ENCODE measurements at places on chromosomes 4 and X.

- no peak for DNase-seq
Measured at GRCh38 chrX:10111364-10112148, 45.2 kb upstream of the CLCN4 start.

DNA sequence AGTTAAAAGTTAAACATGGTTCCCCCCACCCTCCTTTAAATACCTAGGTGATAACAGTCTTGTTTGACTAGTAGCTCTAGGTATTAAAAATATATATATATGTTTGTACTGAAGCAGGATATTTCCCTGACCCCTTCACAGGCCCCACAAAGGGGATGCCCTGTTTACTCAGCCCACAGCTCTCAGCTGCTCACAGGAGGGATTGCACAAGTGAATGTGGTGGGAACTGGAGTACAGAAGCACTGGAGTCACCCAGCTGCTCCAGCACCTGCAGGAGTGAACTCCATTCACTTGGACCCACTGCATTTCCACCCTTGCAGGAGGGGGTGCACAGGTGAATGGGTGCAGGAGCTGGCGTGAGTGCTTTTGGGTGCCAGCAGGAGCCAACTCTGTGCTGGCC, 99.3 kb upstream of the TLR3 start:
- no peak for DNase-seq

- DNase-seq = no peak
Measured at GRCh38 chr4:57023104-57023503, 44.4 kb downstream of the POLR2B start.

- no peak for DNase-seq
Measured at GRCh38 chrX:119775517-119776238, 15.8 kb downstream of the RPL39 start.

DNA sequence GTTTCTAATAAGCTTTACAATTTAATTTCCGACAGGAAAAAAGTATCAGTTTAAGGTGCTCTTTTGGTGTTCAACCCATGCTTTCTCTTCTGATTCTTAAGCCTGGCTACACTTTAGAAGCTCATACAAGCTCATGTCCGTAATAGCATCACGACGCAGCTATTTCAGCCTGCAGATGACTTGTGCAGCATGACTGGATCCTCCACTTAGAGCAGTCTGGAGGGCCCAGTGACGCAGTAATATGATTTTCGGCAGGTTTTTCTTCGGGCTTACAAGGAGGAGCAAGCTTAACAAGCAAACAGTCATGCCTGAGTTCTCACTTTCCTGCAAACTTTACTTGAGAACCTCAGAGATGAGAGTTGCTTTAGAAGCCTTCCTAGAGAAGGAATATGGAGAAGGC, 85.3 kb upstream of the MAML3 start:
- DNase-seq = no peak

- DNase-seq = no peak
Measured at GRCh38 chr4:149574971-149575370, 240.7 kb downstream of the IQCM start.

GRCh38 chr4:36322921-36323354, 41.5 kb downstream of the DTHD1 start:
- no peak for DNase-seq

- DNase-seq = no peak
Measured at GRCh38 chr4:62288808-62289541, 1088.8 kb downstream of the ADGRL3 start.

DNA sequence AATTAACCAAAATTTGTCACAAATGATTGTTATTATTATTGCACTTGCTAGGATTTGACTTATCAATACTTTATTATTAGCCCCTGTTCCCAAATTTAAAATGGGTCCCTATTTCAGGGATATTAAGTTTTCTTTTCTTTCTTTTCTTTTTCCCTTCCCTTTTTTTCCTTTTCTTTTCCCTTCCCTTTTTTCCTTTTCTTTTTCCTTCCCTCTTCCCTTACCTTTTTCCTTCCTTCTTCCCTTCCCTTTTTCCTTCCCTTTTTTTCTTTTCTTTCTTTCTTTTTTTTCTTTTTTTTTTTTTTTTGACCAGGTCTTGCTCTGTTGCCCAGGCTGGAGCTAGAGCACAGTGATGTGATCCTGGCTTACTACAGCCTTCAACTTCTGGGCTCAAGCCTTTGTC, 33.8 kb downstream of the WWC2 start:
- DNase-seq = no peak

DNA sequence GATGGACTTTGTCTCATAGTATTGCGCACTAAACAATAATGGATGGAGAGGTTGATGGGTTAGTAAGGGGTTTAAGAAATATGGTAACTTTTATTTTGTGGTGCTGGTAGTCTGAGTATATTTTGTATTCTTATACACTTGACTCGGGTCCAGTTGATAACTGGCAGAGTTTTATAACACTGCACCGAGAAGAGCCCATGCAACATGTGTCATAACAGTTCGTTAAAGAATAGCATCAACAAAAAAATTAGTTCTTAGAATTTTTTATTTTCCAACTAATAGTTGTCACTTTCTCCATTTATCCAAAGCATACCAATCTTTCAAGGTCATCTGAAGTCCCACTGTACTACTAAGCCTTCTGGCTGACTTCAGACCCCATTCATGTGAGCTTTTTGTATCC, 175.1 kb downstream of the SOWAHB start:
- DNase-seq = no peak

DNA sequence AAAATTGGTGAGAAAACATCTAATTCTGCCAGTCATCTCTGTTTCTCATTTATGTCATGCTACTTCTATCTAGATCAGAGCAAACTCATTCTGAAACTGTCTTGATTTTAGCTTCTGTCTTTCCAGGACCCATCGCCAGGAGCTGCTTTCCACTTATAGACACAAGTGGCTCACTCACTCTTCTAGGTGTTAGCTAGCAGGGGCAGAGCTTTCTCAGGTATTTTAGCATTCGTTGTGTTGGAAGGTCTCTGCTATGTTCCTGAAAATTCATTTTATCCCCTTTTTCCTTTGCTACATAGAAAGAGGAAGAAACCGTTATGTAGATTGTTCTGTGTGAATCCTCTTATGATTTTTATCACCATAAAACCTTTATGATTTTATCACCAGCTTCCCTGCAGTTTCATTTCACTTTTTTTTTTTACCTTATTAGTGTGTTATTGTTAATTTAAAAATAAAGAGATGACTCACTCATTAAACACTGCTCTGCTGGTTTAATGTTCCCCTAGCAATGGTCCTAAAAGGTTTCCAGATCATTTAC, 246.6 kb upstream of the AADAT start:
- no peak for DNase-seq

- DNase-seq = no peak
Measured at GRCh38 chr4:1780435-1780834, 12.7 kb upstream of the FGFR3 start.

DNA sequence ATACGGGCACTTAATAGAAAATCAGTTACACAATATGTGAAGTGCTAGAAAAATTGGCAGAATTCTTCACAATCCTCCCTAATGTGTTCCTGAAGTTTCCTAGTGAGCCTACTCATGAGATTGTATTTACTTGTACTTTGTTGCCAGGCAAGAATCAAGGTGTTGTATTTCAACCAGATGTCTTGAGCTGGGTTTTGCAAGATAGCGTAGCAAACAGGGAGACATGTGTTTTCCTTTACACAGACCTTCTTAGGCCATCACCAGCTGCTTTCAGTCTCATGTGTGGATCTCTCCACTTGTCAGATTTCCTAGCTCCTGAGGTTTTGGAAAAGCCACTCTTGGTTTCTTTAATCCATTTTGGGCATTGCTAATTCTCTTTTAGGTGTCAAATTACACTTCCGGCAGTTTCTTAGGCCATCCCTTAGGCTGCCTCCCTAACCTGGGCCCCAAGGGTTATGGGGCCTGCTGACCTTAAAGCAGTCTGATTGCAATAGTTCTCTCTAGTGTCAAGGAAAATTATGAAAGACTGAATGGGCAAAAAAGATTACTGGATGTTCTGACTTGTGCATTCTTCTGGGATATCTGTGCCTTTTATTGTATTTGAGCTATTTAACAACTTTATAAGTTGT, 12.2 kb upstream of the EDA start:
- DNase-seq = no peak

GRCh38 chrX:131322651-131323050, 33.5 kb upstream of the IGSF1 start:
- no peak for DNase-seq

- no peak for DNase-seq
Measured at GRCh38 chr4:3729882-3730226, 36.3 kb upstream of the ADRA2C start.

DNA sequence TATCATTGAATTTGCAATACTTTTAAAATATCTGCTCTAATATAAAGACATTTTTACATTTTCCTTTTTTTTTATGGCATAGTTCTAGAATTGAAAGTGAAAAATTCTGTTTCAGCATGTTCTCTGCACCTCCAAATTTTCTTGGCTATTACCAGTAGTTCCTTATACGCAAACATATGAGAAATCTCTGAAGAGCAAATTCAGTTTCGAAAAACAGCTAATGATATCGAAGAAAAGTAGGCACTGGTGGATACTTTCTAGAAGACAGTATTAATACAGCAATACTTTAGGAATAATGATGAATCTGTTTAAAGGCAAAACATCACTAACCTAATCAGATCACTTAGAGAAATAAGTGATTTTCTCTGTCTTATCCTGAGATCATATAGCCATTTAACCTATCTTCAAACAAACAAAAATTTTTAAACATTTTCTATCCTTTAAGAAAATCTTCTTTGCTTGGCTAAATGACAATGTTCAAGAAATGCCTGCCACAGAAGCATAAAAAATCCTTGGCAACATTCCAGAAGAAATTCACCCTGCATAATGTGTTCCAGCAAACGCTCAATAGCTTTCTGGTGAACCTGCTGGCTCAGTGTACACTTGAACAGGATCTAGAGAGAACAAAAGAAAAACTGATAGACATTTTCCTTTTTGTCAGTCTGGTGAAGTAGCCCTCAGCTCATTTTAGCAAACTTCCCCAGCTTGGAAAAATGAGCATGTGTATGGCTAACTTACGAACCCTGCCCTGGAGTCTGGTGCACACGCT, 51.2 kb upstream of the KLF3 start:
- DNase-seq = no peak

- DNase-seq = no peak
Measured at GRCh38 chr4:54281054-54281766, 52.1 kb downstream of the PDGFRA start.

GRCh38 chr4:66639361-66639760, 905.9 kb downstream of the CENPC start:
- no peak for DNase-seq

- DNase-seq = no peak
Measured at GRCh38 chr4:40265910-40266274, 69.1 kb downstream of the RHOH start.

- no peak for DNase-seq
Measured at GRCh38 chr4:169410839-169411770, 140.3 kb upstream of the SH3RF1 start.

GRCh38 chrX:10932842-10933440, 178.2 kb upstream of the HCCS start:
- DNase-seq = no peak

GRCh38 chr4:108351791-108352190, 183.1 kb upstream of the LEF1 start:
- DNase-seq = no peak

DNA sequence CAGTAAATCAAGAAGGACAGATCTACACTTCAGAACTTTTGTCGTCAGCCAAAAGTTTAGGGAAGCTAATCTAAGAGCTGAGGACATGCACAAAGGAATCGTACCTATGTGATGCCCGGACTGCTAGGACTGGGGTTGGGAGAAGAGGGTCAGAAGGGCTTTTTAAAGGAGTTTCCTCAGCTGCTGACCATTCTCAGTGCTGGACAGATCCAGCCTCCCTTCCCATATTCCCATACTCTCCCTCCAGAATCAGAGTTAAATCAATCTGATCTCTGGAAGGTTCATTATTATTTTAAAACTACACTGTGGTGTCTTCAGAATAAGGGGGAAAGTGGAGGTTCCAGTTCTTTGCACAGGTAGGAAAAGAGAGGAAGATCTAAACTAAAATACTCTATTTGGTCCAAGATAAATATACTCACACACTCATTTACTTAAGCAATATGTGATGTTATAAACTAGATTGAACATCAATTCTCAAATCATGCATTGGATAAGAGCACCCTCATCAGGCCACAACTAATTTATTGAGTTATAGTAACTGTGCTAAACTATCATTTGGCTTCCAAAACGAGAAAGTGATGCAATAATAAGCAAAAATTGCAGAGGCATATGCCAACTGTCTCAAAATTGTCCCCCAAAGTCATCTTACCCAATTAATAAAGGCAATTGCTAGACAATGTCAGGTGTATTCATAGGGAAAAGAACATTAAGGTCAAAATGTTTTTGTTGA, 124.7 kb downstream of the HNRNPD start:
- no peak for DNase-seq

DNA sequence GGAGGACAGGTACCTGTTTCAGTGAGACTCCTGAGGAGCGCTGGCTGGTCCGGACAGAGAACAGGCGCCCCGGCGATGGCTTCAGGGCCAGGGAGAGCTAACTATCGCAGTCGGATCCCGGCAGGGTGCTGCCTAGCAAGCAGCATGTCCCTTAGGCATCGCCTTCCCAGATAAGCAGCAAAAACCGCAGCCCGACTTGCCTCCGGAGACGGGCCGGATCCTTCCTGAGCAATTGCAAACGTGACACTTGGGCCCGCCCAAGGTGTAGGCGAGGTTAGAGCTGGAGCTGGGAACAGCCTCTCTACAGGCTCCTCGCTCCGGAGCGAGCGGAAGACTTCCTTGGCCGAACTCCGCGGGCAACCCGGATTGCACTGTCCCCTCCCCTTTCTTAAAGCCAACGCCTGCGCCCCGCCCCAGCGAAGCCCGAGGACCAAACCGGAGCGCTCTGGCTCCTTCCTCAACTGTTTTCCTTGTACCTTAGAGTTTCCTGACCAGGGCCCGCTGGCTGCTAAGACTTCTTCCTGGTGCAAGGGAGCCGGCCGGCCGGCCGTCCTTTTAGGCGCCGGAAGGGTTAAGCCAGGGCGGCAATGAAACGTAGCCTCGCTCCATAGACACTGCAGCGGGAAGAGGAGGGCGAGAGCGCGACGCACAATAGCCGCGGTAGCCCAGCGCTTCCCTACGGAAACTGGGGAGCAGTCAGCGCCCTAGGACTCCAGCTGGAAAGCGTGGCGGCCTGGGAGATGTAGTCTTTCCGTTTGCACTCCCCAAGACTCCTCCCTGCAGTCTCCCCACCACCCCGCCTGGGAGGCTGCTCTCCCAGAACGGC, at the start of gene OPHN1:
TSS of gene OPHN1 (minus strand) at position 341 of the 826 bp plus-strand sequence. CDS start 475 bp downstream, outside the sequence.
- peak; percentile 31 for DNase-seq

- DNase-seq = no peak
Measured at GRCh38 chrX:130719413-130719812, 183.6 kb downstream of the ENOX2 start.

- peak; percentile 79 for DNase-seq
Measured at GRCh38 chr4:167234316-167234881, at the start of gene SPOCK3. Gene SPOCK3, minus strand, starts transcription at chr4:167234494.

- no peak for DNase-seq
Measured at GRCh38 chr4:25505637-25505991, 128.6 kb downstream of the ANAPC4 start.

DNA sequence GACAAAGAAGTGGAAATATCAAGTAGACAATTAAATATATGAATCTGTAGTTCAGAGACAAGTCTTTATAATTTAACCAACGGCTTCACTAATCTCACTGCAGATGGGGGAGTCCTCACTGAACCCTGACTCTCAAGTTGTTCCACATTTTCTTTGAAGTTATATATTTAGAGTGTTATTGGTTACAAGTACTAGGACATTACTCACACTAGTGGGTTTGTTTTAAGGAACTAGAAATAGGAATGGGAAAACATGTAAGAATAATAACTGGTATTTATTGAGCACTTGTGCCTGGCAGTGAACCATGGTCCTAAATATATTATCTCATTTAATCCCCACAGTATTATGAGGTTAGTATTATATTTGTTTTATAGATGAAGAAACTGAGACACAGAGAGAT, 22.0 kb downstream of the MND1 start:
- DNase-seq = no peak

- DNase-seq = no peak
Measured at GRCh38 chr4:55808186-55808585, 11.4 kb upstream of the EXOC1L start.
